K562 (cell line): ENCODE measurements at places on chromosomes 12 and 14. TPM values are rescaled to one million over a fixed set of nuclear protein-coding genes. Genes with fewer than 3 reads are reported as not detected.

- H3K27ac ChIP-seq: no peak overlapping the region
- no peaks in the 10 kb centered on the region; the same call in 1 of the 3 replicates for H3K36me3 ChIP-seq
- no peaks in the 10 kb centered on the region for H3K27me3 ChIP-seq
- no peak for DNase-seq
Measured at GRCh38 chr14:76349993-76350392, 25.9 kb upstream of the ESRRB start.

- no peak overlapping the region for H3K27ac ChIP-seq
- H3K4me1 ChIP-seq: no peaks in the 10 kb centered on the region
- H3K4me3 ChIP-seq: no peak overlapping the region
- H3K27me3 ChIP-seq: no peaks in the 10 kb centered on the region
Measured at GRCh38 chr14:48373981-48374380, 698.6 kb upstream of the MDGA2 start.

DNA sequence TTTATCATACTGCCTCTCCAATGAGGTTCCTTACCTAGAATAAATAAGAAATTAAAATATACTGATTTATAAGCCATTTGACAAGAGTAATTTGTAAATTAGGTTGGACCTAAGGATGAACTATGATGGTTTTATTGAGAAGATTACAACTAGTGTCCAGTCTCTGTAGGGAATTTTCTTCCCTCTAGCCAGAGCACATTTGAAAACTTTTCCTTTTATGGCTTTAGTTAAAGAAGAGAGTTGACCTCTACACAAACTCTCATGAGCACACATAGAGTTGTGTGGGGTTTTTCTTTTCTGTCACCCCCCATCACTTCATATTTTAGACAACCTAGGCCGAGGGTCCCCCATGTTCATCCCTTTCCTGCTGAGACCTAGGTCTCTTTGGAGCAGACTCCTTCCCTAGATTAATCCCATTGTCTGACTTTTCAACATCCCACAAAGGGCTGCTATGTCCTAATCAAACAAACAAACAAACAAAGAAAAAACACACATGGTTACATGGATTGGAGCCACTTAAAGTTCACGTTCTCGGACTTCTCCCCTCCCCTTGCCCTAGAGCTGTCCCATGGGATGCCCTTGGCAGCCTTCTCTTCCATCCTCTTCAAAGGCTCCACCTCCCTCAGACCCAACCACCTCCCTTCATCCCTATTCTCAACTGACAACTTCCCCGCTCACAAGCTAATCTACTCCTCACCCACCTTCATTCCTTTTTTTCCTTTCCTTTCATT lies 40.7 kb downstream of the GPR135 start:
- no peaks in the 10 kb centered on the region for H3K36me3 ChIP-seq
- no peaks in the 10 kb centered on the region; the same call in 1 of the 2 replicates for H3K27me3 ChIP-seq
- H3K27ac ChIP-seq: no peak overlapping the region
- no peaks in the 10 kb centered on the region for H3K4me1 ChIP-seq
- H3K4me3 ChIP-seq: no peak overlapping the region

DNA sequence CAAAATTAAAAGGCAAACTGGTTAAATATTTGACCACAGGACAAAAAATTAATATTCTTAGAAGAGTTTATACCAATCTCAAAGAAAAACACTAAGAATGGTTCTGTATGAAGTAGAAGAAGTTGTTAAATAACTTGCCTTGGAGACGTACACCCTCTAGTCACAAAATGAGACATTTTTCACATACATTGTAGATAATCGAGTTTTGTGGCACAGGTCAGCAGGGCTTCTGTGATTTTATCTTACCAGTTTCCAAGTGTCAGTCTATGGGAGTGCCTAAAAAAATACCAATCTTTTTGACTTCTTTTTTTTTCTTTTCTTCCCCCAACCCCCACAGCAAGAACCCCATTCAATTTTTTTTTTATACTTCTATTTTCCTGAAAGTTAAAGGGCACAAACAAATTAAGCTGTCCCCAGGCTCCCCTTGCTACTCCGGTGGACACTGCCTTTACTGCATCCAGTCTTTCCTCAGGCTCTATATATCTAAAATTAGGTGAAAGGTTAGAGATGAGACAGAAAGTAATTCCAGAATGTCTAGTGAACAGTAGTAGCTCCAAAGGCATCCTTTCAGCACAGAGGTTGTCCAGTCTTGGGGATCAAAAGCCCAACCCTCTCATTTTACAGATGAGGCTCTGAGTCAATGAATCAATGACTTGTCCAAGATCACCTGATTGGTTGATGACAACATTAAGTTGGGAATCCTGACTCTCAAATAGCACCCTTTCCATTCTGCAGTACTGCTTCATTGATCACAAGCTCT lies 6.2 kb downstream of the LIMA1 start:
- H3K27me3 ChIP-seq: no peaks in the 10 kb centered on the region
- no peak overlapping the region for H3K27ac ChIP-seq
- no peaks in the 10 kb centered on the region for H3K36me3 ChIP-seq
- no peak for DNase-seq
- no peaks in the 10 kb centered on the region for H3K4me1 ChIP-seq

GRCh38 chr12:56943878-56944277 lies 9.7 kb upstream of the SDR9C7 start:
- no peak for DNase-seq
- no peak overlapping the region for H3K27ac ChIP-seq
- peaks cover 9% of the 10 kb centered on the region for H3K4me1 ChIP-seq
- H3K27me3 ChIP-seq: no peaks in the 10 kb centered on the region

DNA sequence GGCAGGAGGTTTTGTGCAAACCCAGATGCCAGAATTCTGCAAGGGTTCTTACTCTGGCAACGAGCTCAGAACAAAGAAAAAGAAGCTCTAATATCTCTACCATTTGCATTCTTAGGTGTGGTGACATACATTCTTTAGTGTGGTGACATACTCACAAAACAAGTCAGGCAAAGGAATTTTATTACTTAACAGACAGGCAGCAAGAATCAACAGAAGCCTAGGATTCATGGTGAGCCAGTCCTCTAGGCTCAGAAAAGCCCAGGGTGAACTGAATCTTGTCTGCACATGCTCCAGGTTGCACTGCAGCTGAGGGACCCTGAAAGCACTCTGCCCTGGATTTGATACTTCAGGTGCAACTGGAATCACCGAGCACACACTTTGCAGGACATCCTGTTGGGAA lies 122.4 kb upstream of the PTPRQ start:
- no peaks in the 10 kb centered on the region for H3K27me3 ChIP-seq
- no peaks in the 10 kb centered on the region for H3K36me3 ChIP-seq
- DNase-seq: no peak
- no peak overlapping the region for H3K27ac ChIP-seq
- H3K4me3 ChIP-seq: no peak overlapping the region

DNA sequence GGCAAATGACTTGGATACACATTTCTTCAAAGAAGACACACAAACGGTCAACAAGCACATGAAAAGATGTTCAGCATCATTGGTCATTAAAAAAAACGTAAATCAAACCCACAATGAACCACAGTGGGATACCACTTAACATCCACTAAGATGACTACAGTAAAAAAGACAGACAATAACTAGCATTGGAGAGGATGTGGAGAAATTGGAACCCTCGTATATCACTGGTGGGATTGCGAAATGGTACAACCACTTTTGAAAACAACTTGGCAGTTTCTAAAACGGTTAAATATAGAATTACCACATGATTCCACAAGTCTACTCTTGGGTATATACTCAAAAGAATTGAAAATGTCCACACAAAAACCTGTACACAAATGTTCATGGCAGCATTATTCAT lies 25.2 kb upstream of the PPFIBP1 start:
- H3K27ac ChIP-seq: no peak overlapping the region
- no peaks in the 10 kb centered on the region for H3K36me3 ChIP-seq
- peaks cover 2% of the 10 kb centered on the region; the same call in 1 of the 3 replicates for H3K27me3 ChIP-seq
- no peak for DNase-seq

- no peaks in the 10 kb centered on the region for H3K27me3 ChIP-seq
- H3K27ac ChIP-seq: no peak overlapping the region
- DNase-seq: no peak
- H3K4me3 ChIP-seq: no peak overlapping the region
- peaks cover 5% of the 10 kb centered on the region for H3K4me1 ChIP-seq
Measured at GRCh38 chr12:54991161-54991990, 6.8 kb upstream of the TESPA1 start.

- no peak overlapping the region for H3K4me3 ChIP-seq
- H3K4me1 ChIP-seq: no peaks in the 10 kb centered on the region
- H3K27ac ChIP-seq: no peak overlapping the region
- DNase-seq: no peak
Measured at GRCh38 chr12:119770146-119770545, 102.2 kb downstream of the PRKAB1 start.

The NOVA1 gene
- not detected in 2 replicates for total RNA-seq

The GALNT4 gene
- 3.4 and 3.5 TPM in 2 replicates for total RNA-seq

The SLIRP gene
- total RNA-seq: 251 and 279 TPM in 2 replicates
